ENCODE measurements at places on chromosomes 4 and X.

GRCh38 chrX:34300871-34301270 lies 168.8 kb upstream of the FAM47A start:
- peak; percentile 53 for DNase-seq

DNA sequence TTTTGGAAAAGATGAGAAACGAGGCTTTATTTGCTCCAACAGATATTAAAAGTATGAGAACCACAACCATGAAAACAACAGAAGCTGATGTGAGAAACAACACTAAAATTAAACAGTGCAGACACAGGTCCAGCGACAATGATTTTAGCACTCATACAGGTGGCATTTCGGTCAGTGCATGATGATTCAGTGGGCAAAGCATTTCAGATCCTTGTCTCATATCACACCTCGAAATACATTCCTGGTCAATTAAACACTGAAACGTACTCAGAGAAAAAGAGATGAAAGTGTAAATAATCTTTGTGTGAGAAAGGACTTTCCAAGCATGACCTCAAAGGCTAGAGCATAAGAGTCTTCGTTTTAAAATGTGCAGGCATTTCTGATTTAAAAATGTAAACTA lies 85.2 kb downstream of the ACOX3 start:
- DNase-seq: no peak

GRCh38 chr4:88975958-88976774 lies 80.8 kb downstream of the FAM13A start:
- DNase-seq: no peak

DNA sequence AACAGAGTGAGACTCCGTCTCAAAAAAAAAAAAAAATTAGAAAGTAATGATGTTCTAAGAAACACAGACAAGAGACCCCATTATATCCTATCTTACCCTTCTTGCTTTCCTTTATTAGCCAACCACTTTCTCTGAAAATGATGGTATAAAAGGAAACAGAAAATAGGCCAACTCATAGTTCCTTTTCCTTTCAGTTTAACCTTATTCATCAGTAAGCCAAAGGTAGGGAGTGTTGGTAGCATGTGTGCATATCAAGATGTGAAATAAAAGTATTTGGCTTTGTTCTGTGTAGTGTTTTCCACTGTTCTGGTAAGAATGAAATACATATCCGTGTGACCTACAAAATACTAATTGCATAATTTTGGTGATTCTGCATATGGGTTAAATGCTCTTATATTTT lies 266.6 kb downstream of the ZNF674 start:
- no peak for DNase-seq

GRCh38 chr4:148305751-148306150 lies 136.5 kb downstream of the NR3C2 start:
- no peak for DNase-seq

GRCh38 chrX:72475338-72475737 lies 97.3 kb downstream of the HDAC8 start:
- no peak for DNase-seq

- DNase-seq: no peak
These were observed 1014.2 kb downstream of the C4orf33 start for GRCh38 chr4:130110189-130110588.

DNA sequence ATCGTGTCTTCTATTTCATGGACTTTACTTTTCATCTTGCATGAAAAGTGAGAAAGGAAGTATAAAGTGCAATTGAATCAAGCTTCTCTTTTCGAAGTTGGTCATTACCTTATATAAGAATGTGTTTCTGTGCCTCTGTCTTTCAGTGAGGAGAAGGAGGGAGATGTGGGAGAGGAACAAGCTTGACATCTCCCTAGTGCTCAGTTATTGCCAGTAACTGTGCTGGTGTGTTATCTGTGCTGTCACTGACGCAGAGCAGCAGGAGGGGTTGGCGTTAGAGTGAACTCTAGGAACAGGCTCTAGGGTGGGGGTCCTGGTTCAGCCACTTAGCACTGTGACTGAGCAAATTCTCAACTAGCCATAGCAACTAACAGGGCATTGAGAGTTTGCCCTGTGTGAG lies 34.0 kb upstream of the TBC1D9 start:
- DNase-seq: no peak

Measured in erythroblast (primary cell).